T1000 (cell line): ENCODE measurements at places on chromosomes 4 and X.

GRCh38 chr4:51870441-51871188 lies 27.7 kb downstream of the DCUN1D4 start:
- DNase-seq = no peak

DNA sequence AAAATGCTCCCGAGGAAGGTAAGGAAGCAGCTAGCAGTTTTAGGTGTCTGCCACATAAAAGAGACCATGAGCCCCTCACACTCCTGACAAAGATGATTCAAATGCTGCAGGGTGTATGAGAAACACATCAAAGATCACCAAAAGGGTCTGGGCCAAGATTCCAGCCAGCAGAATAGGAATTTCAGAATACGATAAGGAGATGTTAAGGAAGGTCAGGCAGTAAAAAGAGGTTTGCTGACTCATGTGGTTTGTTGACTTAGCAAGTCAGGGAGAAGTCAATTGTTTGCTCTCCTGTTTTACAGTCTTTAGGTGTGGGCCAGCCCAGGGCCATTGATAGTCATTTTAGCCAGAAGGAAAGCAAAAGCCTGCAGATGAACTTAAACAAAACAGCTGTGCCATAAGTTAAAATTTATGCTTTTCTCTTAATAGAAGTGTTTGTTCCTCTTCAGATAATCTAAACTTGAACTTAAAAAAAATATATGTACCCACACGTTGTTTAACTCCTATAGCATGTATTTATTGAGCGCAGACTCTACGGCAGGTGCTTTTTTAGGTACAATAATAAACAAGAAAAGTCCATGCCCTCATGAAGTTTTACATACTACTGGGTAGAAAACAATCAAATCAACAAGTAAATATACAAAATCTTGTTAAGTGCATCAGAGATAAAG lies 115.6 kb downstream of the CAMK2D start:
- peak; percentile 55 for DNase-seq

GRCh38 chr4:127261476-127261875 lies 371.3 kb upstream of the INTU start:
- no peak for DNase-seq

GRCh38 chr4:133910165-133910564 lies 291.4 kb downstream of the PABPC4L start:
- DNase-seq = no peak

DNA sequence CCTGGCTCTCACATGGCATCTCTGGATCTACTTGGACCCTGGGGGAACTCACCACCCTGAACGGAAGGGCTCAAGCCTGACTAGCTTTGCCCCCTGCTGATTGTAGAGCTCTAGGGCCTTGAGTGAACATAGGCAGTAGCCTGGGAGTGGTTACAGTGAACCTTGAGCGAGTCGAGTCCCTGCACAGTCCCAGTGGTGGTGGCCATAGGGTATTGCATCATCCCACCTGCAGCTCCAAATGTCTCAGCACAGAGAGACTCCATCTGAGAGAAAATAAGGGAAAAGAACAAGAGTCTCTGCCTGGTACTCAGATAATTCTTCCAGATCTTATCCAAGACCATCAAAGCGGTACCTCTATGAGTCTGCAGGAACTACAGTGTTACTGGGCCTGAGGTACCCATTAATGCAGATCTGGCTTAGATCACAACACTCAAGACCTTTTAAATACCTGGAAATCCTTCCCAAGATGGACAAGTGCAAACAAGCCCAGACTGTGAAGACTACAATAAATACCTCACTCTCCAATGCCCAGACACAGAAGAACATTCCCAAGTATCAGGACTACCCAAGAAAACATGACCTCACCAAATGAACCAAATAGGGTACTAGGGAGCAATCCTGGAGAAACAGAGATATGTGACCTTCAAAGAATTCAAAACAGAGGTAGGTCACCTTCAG lies 167.5 kb upstream of the TET2 start:
- no peak for DNase-seq
